Peyer's patch (tissue), 4 donors: ENCODE measurements at places on chromosomes 5 and 9. TPM values are rescaled to one million over a fixed set of nuclear protein-coding genes. Genes with fewer than 3 reads are reported as not detected.

Gene PHYHD1
- total RNA-seq, result 4.4 TPM

DNA sequence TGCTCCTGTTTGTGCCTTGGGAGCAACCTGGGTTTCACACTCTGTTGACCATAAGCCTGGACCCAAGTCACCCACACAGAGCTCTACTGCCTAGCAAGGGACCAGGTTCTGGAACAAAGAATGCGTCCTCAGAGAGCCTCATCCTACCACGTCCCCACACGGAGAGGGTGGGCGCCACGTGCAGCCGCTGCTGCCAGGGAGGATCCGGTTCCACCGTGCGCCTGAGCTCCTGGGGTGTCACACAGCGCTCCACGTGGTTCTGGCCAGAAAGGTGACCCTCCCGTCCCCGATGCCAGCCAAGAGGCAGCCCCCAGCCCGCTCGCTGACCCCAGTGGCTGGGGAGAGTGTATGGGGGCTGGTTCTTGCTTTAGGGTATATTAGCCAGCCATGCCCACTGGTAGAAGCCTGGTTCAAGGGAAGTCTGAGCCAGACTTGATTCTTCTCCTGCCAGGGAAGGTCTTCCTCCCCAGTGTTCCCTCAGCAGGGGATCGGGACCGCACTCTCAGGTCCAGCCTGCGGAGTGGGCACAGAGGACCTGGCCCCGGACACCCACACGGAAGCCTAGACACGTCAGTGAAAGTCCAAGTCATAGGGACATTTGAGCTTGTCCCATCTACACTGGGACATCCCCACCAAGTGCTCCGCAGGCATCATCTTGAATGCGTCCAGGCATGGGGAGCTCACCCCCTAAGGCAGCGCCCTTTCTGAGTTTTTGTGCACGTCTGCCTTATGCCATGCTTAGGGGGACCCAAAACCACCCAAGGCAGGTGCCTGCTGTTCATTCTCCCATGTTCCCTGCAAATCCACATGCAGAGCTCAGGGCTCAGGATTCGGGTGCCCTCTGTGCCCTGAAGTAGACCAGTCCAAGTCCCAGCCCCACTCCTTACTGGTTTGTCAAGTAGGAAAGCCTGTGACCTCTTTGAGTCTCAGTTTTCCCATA, 2.4 kb downstream of the FCN1 start:
- H3K27me3 ChIP-seq, result no peaks in the 10 kb centered on the region
- no peak for DNase-seq
- H3K27ac ChIP-seq, result no peak overlapping the region
- H3K36me3 ChIP-seq, result no peaks in the 10 kb centered on the region

Gene C9
- total RNA-seq, result not detected

Gene PLPPR1
- total RNA-seq, result not detected

Gene ANKRD34B
- not detected for total RNA-seq

GRCh38 chr5:59516161-59516560, 377.4 kb downstream of the PDE4D start:
- H3K27me3 ChIP-seq, result no peaks in the 10 kb centered on the region
- H3K27ac ChIP-seq, result no peak overlapping the region
- H3K4me1 ChIP-seq, result no peaks in the 10 kb centered on the region
- no peaks in the 10 kb centered on the region for H3K36me3 ChIP-seq
- DNase-seq, result no peak

Gene SMIM27
- total RNA-seq, result 1.0 TPM

DNA sequence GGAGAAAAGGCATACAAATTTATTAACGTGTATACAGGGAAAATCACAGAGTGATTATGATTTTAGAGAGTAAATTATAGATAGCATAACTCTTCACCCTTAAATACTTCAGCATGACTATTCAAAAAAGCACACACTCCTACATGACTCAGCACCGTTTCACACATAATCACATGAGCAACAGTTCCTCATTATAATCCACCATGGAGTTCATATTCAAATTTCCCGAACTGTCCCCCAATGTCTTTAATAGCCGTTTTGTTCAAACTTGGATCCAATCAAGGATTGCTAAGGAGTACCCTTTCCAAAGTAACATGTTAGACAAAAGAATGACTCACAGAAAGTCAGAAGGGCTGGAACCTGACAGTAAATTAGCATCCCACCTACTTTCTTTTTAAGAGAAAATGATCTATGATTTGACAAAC, 32.1 kb downstream of the RAPGEF1 start:
- no peaks in the 10 kb centered on the region for H3K27me3 ChIP-seq
- H3K36me3 ChIP-seq, result no peaks in the 10 kb centered on the region
- no peak for DNase-seq
- H3K4me3 ChIP-seq, result no peak overlapping the region

DNA sequence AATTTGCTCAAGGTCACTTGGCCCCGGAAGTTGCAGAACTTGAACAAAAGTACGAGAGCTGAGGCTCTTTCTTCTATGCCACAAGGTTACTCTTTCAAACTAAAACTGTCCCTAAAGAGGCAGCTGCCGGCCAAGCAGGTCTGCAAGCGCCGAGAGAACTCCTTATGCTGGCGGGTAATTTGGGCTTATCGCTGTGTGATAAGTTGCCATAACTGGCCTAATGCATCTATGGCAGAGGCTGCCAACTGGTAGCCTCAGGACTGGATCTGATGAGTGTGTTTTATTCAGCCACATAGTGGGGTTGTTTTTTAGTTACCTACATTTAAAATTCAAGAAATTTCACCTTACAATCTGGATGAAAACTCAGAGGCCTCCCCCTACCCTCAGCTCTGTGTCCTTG, 68.1 kb upstream of the SPOCK1 start:
- H3K27me3 ChIP-seq, result no peaks in the 10 kb centered on the region
- H3K27ac ChIP-seq, result no peak overlapping the region
- no peak for DNase-seq
- no peak overlapping the region for H3K4me3 ChIP-seq
- no peaks in the 10 kb centered on the region for H3K4me1 ChIP-seq

GRCh38 chr9:135718616-135719015, 16.6 kb downstream of the KCNT1 start:
- DNase-seq, result no peak
- no peaks in the 10 kb centered on the region for H3K4me1 ChIP-seq
- H3K36me3 ChIP-seq, result no peaks in the 10 kb centered on the region
- H3K4me3 ChIP-seq, result no peak overlapping the region
- H3K27ac ChIP-seq, result no peak overlapping the region

Gene IQGAP2
- total RNA-seq, result 110 TPM

GRCh38 chr5:178347956-178348355, 115.4 kb upstream of the PHYKPL start:
- H3K36me3 ChIP-seq, result no peaks in the 10 kb centered on the region
- no peak overlapping the region for H3K27ac ChIP-seq

DNA sequence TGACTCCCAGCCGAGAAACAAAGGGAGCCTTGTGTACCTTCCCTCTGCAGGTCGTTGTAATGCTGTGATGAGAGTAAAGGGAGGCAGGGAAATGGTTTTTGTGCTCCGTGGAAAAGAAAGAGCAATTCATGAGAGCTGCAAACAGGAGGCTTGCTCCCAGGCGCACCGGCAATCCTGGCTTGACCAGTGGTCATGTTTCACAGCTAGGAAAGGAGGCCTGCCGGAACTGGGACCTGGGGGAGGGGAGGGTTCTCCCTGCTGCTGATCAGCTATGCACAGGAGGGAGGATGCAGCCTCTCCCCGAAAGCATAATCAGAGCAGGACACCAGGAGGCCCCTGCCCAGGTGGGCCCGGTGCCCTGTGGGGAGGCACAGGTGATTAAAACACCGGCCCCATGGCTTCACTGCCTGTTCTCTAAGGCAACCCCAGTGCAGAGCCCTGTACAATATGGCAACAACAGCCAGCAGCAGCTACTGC, 131.3 kb downstream of the ZDHHC21 start:
- H3K4me1 ChIP-seq, result no peaks in the 10 kb centered on the region
- H3K36me3 ChIP-seq, result no peaks in the 10 kb centered on the region
- no peak for DNase-seq
- H3K4me3 ChIP-seq, result no peak overlapping the region

GRCh38 chr5:169917500-169917899, 62.8 kb downstream of the INSYN2B start:
- no peak overlapping the region for H3K4me3 ChIP-seq
- H3K36me3 ChIP-seq, result no peaks in the 10 kb centered on the region
- no peak for DNase-seq
- no peak overlapping the region for H3K27ac ChIP-seq

- H3K36me3 ChIP-seq, result no peaks in the 10 kb centered on the region
- H3K4me1 ChIP-seq, result no peaks in the 10 kb centered on the region
- no peak overlapping the region for H3K27ac ChIP-seq
- no peak for DNase-seq
- no peak overlapping the region for H3K4me3 ChIP-seq
These were observed 35.2 kb downstream of the ZNF366 start for GRCh38 chr5:72472031-72472430.

Gene ORM2
- total RNA-seq, result not detected

DNA sequence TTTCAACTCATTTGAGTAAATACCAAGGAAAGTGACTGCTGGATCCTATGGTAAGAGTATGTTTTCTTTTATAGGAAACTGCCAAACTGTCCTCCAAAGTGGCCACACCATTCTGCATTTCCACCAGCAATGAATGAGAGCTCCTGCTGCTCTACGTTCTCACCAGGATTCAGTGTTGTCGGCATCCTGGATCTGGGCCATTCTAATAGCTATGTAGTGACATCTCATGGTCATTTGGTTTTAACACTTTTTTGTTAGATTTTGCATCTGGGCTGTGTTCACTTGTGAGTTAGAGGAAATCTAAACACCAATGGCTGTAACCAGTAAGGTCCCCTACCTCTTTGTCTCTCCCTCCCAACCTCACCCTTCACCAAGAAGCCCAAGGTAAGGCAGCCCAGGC, 115.9 kb downstream of the ATPSCKMT start:
- H3K4me3 ChIP-seq, result no peak overlapping the region
- no peak overlapping the region for H3K27ac ChIP-seq
- no peaks in the 10 kb centered on the region for H3K4me1 ChIP-seq

DNA sequence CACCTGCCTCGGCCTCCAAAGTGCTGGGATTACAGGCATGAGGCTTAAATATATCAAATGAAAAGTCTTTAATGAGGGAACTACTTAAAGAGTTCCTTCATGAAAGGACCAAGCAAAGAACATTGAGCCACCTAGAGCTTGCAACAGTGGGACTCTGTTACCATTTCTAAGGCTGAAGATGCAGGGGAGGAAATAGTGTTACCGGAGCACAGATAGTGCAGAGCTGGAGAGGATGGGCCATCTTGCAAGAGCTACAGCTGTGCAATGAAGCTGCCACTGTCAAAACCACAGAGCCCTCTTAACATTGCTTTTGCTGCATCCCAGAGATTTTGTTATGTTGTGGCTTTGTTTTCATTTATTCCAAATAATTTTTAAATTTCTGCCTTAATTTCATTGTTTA, 77.1 kb upstream of the NAA35 start:
- H3K36me3 ChIP-seq, result no peaks in the 10 kb centered on the region
- no peak overlapping the region for H3K4me3 ChIP-seq
- no peak overlapping the region for H3K27ac ChIP-seq
- DNase-seq, result no peak
- H3K27me3 ChIP-seq, result no peaks in the 10 kb centered on the region

DNA sequence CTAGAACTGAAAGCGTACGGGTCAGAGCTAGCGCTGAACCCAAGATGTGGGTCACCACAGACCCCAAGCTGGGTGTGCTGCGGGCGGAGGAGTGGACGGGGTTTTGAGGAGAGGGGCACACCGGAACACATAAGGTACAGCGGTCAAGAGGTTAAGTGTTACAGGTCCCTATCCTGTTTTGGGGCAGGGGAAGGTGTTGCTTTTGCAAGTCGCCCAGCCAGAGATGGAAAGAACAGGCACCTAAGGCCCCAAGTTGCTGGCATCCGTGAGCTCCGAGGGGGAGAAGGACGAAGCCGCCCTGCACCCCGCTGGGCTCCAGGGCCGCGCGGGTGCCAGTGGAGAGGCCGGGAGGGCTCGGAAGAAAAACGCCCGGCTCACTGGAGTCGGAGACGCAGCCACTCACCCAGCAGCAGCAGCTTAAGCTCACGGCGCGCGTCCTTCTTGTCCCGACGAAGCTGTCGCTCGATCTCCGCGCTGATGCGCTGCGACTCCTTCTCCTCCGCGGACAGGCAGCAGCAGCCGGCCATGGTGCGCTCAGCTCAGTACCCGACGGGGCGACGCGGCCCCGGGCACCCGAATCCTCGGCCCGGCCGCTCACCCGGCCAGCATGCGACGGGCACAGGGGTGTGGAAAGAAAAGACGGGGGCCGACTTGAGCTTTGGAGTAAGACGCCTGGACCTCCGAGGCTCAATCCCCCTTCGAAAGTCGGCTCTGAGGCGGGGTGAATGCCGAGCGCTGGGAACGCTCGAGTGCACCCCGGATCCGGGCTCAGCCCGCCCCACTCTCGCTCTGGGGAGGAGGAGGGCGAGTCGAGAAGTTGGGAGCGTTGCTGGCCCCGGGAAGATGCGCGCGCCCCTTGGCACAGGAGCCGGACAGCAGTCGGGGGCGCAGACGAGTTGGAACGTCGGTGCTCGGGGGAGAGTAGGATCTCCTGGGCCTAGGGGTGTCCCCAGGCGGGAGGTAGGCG, 572 bp downstream of the GNA14 start:
- no peak for DNase-seq
- peak overlapping the region; percentile 10 for H3K27ac ChIP-seq
- peak overlapping the region; percentile 36 for H3K4me3 ChIP-seq
- H3K4me1 ChIP-seq, result no peaks in the 10 kb centered on the region
- H3K36me3 ChIP-seq, result no peaks in the 10 kb centered on the region
- no peaks in the 10 kb centered on the region for H3K27me3 ChIP-seq

- DNase-seq, result no peak
- H3K36me3 ChIP-seq, result no peaks in the 10 kb centered on the region
- no peak overlapping the region for H3K4me3 ChIP-seq
- H3K4me1 ChIP-seq, result no peaks in the 10 kb centered on the region
- no peaks in the 10 kb centered on the region for H3K27me3 ChIP-seq
These were observed 143.7 kb upstream of the TNC start for GRCh38 chr9:115261656-115262081.

- no peak within 1 kb of the TSS for H3K27ac ChIP-seq
- DNase-seq, result no peak
- no peaks in the 10 kb centered on the region for H3K4me1 ChIP-seq
- no peaks in the 10 kb centered on the region for H3K27me3 ChIP-seq
- H3K4me3 ChIP-seq, result peak within 1 kb of the TSS; percentile 56
These were observed at the start of gene KCNN2 for GRCh38 chr5:114361724-114362196. Gene KCNN2, plus strand, starts transcription at chr5:114362070. Its CDS starts 70 bp downstream, at chr5:114362140.

- no peaks in the 10 kb centered on the region for H3K27me3 ChIP-seq
- DNase-seq, result no peak
- no peaks in the 10 kb centered on the region for H3K36me3 ChIP-seq
- H3K27ac ChIP-seq, result no peak overlapping the region
- no peak overlapping the region for H3K4me3 ChIP-seq
These were observed 201.3 kb downstream of the HSD17B3 start for GRCh38 chr9:96100385-96101300.

DNA sequence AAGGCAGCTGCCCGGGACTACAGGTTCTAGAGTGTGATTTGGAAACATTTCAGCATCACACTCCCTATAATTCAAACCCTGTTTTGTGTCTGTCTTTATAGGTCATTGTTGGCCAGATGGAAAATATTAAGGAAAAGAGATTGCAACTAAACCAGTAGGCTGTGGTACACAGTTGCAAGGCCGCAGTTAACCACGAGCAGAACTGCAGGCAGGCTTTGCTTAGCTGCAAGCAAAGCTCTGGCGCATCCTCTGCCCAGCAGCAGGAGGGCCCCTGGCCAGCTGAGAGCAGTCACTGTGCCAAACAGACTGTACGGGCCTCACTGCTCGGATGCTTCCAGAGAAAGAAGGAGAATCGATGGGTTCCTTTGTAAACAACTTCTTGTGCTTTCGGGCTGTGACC, 204.5 kb downstream of the DENND1A start:
- H3K27me3 ChIP-seq, result no peaks in the 10 kb centered on the region
- no peak overlapping the region for H3K27ac ChIP-seq
- no peaks in the 10 kb centered on the region for H3K4me1 ChIP-seq
- H3K4me3 ChIP-seq, result no peak overlapping the region

Gene MARCOL
- not detected for total RNA-seq

- no peak overlapping the region for H3K4me3 ChIP-seq
- DNase-seq, result no peak
- no peaks in the 10 kb centered on the region for H3K27me3 ChIP-seq
These were observed 315.7 kb downstream of the MCTP1 start for GRCh38 chr5:94969174-94969573.
